CD4-positive, alpha-beta T cell treated with Interleukin-21 for 1 hour (primary cell): ENCODE measurements at places on chromosomes 2 and 18.

- no peak for DNase-seq
These were observed 109.5 kb downstream of the NXPH2 start for GRCh38 chr2:138670734-138671133.

GRCh38 chr2:122758967-122759366 lies 1003.5 kb downstream of the TSN start:
- no peak for DNase-seq

- DNase-seq, result no peak
These were observed 103.0 kb upstream of the NRP2 start for GRCh38 chr2:205579335-205579734.

DNA sequence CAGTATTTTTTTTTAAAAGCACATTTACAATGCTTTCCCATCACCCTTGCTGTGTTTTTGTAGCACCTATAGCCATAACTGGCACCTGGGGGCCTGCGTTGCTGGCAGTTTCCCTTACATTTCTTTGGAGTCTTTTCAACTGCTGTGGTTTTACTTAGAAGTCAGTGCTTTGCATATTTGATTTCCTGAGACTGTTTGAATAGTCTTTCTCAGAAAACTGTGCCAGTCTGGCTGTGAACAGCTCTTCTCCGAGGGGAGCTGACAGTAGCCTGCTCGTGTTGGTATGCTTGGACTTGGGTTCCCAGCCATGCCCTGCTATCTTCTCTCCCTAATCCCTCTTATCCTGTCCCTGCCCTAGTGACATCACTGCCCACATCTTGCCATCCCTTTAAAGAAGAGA lies 81.5 kb downstream of the DPP4 start:
- peak; percentile 73 for DNase-seq

DNA sequence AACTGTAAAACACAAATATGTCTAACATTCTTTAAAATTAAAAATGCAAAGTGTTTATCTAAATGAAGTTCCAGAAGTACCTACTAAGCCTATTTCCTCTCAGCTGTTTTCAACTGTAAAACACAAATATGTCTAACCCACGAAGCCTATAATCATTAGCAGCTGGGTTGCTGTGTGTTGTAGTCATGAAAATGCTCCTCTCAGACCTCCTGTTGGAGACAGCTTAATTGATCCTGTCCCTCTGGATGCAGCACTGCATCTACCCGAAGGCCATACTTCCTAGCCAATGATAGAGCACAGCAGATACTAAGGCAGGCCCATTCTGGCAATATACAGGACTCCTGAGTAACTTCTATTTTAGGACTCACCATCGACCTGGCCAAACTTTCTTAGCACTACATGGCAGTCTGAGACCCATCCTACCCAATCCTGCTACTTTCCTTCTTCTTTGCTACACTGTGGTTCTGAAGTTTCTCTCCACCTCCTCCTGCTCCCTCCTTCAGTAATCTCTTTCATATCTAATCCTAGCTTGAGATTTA lies 92.5 kb upstream of the RBBP8 start:
- DNase-seq, result no peak

DNA sequence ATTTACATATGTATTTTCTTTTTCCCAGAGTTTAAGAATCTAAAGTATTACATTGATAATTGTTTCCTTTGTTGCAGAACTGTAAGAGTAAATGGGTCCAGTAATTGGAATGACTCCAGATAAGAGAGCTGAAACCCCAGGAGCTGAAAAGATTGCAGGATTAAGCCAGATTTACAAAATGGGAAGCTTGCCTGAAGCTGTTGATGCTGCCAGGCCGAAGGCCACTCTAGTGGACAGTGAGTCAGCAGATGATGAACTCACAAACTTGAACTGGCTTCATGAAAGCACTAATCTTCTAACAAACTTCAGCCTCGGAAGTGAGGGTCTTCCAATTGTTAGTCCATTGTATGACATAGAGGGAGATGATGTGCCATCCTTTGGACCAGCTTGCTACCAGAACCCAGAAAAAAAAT lies 183.8 kb upstream of the STON1 start:
- DNase-seq, result no peak
